ENCODE measurements at places on chromosomes 6 and 20. TPM values are rescaled to one million over a fixed set of nuclear protein-coding genes. Genes with fewer than 3 reads are reported as not detected.

- DNase-seq, result no peak
Observed at GRCh38 chr6:35610830-35611229, 77.9 kb downstream of the FKBP5 start.

- DNase-seq, result no peak
Observed at GRCh38 chr20:61900011-61900944, 165.4 kb downstream of the TAF4 start.

GRCh38 chr20:44215125-44215524, 4.6 kb upstream of the OSER1 start:
- peak; percentile 83 for DNase-seq

- DNase-seq, result no peak
Observed at GRCh38 chr6:147922799-147923198, 414.3 kb downstream of the SAMD5 start.

GRCh38 chr6:135018941-135019340, 35.7 kb downstream of the HBS1L start:
- no peak for DNase-seq

DNA sequence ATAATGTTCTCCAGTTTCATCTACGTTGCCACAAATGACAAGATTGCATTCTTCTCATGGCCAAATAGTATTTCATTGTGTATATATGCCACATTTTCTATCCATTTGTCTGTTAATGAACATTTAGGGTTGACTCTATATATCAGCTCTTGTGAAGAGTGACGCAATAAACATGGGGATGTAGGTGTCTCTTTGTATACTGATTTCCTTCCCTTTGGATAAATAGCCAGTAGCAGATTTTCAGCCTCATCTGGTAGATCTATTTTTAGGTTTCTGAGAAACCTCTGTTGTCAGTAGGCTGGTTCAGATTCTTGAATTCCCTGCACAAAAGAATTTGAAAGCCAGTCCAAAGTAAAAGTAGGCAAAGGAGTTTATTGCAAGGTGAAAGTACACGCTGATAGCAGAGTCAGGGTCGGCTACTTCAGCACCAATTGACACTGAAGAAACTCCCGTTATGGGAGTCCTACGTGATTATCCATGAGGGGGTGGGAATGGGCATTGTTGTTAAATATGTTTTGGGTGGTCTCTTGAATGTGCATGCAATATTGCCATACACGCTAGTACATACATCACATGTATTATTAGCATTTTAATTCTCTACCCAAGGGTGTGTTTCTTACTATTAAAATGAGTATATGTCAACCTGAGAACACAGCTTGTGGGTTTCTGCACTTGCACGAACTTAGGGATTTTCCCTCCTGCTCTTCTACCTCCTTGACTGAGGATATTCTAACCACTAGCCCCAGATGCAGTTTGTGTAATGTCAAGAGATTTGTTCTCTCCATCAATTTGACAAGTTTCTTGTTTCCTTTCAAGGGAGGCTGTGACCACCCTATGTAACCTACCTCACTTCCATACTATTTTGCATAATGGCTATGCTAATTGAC, 14.4 kb upstream of the SLC17A2 start:
- DNase-seq, result no peak

- no peak for DNase-seq
Observed at GRCh38 chr20:24489631-24490260, 20.3 kb downstream of the SYNDIG1 start.

GRCh38 chr6:24666097-24666640, 530 bp downstream of the TDP2 start:
- DNase-seq, result no peak

DNA sequence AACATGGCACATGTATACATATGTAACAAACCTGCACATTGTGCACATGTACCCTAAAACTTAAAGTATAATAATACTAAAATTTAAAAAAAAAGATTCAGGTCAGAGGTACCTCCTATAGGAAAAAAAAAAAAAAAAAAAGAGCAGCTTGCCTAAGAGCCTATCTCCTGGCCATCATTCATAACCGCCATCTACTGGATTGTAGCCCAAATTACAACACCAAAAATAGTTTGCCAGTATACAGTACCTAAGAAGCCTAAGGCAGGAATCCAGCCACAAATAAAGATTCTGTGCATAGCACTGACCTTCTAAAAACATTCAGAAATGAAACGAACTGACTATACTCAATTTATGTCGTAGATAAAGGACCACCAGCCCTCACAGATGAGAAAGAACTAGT, 438.4 kb upstream of the ADGRB3 start:
- peak; percentile 42 for DNase-seq

DNA sequence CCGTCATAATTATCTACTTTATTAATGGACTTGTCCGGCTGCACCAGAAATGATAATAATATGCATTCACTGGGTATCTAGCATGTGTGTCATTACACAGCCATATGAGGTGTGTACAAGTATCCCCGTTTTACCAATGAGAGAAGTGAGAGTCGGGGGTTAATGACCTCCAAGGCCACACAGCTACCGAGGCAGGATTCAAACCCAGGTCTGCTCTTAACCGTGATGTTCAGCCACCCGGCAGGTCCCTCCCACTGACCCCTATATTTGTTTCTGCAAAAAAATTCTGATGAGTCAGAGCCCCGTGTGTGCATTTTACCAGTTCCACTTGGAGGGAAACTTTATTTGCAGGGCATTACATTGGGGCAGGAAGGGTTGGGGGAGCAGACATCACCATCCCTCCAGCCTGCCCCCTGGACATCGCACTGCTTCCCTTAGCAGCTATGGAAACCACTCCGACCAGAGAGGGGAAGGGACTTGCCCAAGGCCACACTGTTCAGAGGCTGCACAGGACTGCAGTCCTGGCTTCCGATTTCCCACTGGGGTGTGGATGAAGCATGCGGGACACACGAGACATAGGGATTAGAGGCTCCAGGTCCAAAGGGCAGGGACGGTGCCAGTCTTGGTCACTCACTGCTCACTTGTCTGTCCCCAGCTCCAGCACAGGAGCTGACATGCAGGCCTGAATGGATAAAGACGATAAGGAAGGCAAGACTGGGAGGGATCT, 10.1 kb upstream of the SRC start:
- DNase-seq, result no peak

DNA sequence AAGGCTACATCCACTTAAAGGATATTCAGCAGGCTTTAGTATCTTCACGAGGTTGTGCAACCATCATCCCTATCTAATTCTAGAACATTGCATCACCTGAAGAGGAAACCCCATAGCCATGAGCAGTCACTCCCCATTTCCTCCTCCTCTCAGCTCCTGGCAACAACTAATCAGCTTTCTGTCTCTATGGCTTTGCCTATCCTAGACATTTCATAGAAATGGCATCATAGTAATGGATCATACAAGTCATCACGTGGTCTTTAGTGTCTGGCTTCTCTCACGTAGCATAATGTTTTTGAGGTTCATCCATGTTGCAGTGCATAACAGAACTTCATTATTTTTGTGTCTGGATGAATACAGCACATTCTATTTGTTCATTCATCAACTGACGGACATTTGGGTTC, 20.5 kb downstream of the SNAI1 start:
- DNase-seq, result no peak

- no peak for DNase-seq
Observed at GRCh38 chr6:140845701-140846100, 1287.0 kb upstream of the GJE1 start.

DNA sequence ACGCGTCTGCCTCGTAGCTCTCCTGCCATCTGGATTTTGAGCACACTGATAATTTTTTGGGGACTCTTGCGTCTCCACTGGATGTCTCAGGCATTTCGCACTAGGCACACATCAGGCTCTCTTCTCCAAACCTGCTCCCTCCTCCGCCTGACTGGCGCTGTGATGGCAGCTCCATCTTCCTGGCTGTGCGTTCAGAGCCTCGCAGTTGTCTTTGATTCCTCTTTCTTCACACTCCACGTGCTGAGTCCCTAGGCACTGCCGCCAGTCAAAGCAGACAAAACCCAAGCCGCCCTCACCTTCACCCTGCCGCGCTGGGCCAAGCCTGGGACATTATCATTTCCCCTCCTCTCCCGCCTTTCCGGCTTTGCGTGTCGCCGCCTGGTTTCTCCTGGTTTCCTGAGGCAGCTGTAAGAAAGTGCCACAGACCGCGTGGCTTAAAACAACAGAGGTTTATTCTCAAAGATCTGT, 778 bp downstream of the PSMG4 start:
- peak; percentile 60 for DNase-seq

GRCh38 chr20:63702036-63702665, 5.6 kb downstream of the ARFRP1 start:
- no peak for DNase-seq

DNA sequence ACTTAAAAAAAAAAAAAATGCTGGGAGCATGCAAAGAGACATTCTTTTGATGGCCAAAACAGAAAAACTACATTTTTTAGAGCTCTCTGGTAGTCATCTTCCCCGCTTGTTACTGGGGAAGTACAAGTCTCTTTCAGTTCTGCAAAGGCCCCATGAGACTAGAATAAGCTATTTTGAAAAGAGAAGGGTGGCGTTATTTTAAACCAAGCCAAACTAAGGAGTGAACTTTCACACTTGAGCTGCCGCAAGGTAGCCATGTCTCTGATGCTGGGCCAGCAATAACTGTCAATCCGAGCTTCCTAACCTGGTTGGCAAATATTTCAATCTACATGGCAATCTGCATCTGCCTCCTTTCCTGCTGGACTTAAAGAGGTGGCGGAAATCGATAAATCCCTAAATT, 96.7 kb downstream of the L3MBTL3 start:
- DNase-seq, result no peak

DNA sequence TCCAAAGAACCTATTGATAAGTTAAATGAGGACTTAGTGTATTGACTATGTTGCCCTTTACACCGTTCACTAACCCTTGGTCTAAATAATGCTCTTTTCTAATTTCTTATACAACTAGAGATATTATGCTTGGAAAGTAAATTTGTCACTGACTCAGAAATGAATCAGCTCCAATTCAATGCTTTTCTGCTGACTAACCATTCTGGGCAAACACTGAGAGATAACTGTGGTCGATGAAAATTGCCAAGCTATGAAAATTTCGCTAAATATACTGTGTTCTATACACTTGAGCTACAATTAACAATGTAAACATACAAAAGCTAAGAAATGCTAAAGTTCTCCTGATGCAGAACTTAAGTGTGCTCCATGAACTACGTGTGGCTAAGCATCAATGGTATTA, 23.1 kb upstream of the FBXO9 start:
- DNase-seq, result peak; percentile 26

DNA sequence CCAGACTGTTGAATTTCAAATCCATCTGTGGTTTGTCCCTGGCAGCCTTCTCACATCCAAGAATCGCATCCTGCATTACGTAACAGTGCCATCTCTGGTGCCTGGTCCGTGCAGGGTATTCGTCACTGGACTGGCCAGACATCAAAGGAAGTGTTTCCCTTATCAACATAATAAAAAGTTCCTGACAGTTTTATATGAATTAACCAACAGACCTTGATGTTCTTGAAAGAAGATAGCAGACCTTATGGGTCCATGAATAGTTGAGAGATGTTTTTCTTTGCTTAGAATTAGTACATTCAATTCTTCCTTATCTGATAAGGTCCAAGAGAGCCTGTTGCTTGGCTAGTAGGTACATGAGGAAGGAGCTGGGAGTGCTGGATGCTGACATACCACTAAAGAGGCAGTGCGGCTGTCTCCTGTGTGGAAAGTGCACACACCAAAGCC, 77.6 kb downstream of the PHACTR2 start:
- DNase-seq, result peak; percentile 60

The LY6G6F gene
- not detected for total RNA-seq

The STX11 gene
- not detected for total RNA-seq

The RIMS4 gene
- not detected for total RNA-seq

The TLDC2 gene
- 0.89 TPM for total RNA-seq

The SPTLC3 gene
- 1.1 TPM for total RNA-seq

The MROH8 gene
- 0.55 TPM for total RNA-seq

Data from HT-29 (cell line).